ENCODE measurements at places on chromosomes 16 and 17. TPM values are rescaled to one million over a fixed set of nuclear protein-coding genes. Genes with fewer than 3 reads are reported as not detected.

Gene HOXB4
- total RNA-seq, result 0.44 TPM

Gene CHST5
- total RNA-seq, result not detected

Gene PPY
- not detected for total RNA-seq

Gene ABI3
- not detected for total RNA-seq

Gene TBC1D3
- 3.6 TPM for total RNA-seq

Gene SLX1B
- total RNA-seq, result 37.0 TPM

Gene SDR42E2
- not detected for total RNA-seq

Gene KRT36
- not detected for total RNA-seq

Gene USP7
- total RNA-seq, result 108 TPM

Gene SLC16A11
- not detected for total RNA-seq

Gene SENP3
- 67.3 TPM for total RNA-seq

Gene CLEC19A
- total RNA-seq, result not detected

Gene GP1BA
- not detected for total RNA-seq

Gene PCGF2
- total RNA-seq, result 32.6 TPM

Gene SECTM1
- 13.4 TPM for total RNA-seq

Gene SEPTIN1
- total RNA-seq, result 1.3 TPM

Gene CCL3
- not detected for total RNA-seq

Gene ACSM2B
- total RNA-seq, result not detected

Gene OSGIN1
- total RNA-seq, result 3.7 TPM

Gene KCNH6
- not detected for total RNA-seq

Gene CDRT15L2
- not detected for total RNA-seq

Gene PIK3R6
- total RNA-seq, result not detected

Gene IGSF6
- total RNA-seq, result not detected

Data from MCF 10A (cell line).